ENCODE measurements at places on chromosomes 1 and 21. TPM values are rescaled to one million over a fixed set of nuclear protein-coding genes. Genes with fewer than 3 reads are reported as not detected.

DNA sequence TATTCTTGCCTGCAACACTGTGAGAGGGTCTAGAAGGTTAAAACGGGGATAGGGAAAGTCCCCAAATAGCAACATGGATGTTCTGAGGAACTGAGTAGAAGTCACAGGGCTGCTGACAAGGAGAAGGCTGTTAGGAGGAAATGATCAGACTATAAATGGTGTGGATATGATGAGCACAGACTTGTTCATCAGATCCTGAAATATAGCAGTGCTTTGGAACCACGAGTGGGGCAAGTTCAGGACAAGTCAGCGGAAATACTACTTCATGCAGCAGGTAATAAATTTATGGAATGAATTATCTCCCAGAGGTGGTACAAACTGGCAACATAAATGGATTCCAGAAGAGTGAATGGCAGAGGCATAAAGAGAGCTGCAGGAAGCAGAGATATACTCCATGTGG is 3.2 kb upstream of the KIAA0040 start:
- no peak for DNase-seq

The SLAMF6 gene
- not detected for polyA plus RNA-seq

- DNase-seq = no peak
Measured at GRCh38 chr1:206472886-206473285, 2.6 kb downstream of the IKBKE start.

The PRELP gene
- polyA plus RNA-seq = 2.8 TPM

DNA sequence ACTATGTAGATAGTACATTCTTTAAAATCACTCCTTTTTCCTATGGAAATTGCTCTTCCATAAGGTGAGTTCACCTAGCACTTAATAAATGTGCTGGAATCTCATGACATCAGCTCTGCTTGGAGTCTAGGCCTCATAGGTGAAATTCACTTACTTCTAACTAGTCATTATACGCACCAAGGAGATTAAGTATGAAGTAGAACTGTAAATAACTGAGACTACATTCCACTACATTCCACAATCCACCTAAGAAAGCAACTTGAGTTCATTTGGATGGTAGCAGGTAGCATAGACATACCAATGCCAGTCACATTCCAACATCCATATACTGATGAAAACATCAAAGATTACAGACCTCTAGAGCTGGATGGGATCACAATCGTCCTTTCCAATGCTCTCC is 64.3 kb downstream of the NIBAN1 start:
- DNase-seq = no peak

The GJC2 gene
- polyA plus RNA-seq = 0.92 TPM

DNA sequence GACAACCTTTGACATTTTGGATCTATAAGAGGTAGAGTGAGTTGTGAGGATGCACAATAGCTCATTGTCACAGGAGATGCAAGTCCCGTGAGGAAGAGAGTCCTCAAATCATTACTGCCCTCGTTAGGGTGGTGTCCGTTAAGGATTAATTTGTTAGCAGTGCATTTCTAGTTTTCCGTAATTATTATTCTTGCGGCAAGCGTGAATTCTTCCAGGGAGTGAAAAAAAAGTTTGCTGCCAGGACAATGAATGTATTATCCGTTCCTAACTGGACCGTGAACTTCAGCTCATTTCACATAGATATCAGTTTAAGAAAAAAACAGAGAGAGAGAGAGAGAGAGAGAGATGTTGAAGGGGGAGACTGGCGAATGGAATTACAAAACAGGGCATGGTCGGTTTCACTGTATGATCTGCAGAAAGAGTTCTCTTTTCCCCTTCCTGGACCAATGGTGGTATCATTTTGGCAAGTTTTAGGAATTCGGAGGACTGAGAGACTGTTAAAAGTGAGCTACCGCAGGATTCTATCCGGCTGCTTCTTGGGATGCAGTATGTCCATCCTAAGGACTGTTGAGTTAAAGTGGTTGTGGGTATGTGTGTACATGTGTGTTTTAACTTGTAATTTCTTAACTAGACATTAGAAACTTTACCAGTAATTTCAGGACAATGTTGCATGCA is 216.0 kb upstream of the NFIA start:
- no peak for DNase-seq

DNA sequence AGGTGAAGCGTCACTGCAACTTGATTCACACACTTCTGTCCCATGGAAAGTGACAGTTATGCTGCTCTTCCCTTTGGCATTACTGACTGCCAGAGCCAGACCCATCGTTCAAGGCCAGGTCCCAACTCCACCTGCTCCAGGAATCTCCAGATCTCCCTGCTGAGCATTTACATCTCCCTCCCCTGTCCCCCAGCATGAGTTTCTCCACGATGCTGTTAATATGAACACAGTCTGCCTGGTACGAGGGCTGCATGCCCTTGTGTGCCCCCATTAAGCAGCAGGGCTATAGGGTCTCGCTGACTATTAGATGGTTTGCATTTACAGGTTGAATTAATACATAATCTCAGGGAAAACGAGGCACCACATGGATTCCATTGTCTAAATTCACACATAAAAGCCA is 4.3 kb downstream of the F3 start:
- DNase-seq = no peak

The TNFRSF18 gene
- polyA plus RNA-seq = not detected

GRCh38 chr21:26782747-26783146 is 62.5 kb downstream of the ADAMTS1 start:
- DNase-seq = no peak

The FBLIM1 gene
- polyA plus RNA-seq = 254 TPM

The KCNE2 gene
- polyA plus RNA-seq = not detected

The SPRR1A gene
- polyA plus RNA-seq = not detected

DNA sequence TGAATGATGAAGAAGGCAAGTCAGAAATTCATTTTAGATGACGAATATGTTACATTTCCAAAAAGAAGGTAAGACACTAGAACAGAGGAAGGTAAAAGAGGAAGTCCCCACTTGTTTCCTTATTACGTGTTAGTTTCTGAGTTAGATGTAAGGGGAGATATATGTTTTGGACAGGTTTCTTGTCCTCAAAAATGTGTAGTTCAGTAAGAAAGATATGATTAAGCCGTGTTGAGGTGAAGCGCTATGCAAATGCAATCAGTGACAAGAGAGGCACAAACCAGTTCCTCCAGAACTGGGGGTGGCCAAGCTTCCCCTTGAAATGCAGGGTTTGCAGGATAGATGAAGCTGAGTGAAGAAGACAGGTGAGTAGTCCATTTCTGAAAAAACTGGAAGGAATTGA is 293.3 kb upstream of the RUNX1 start:
- no peak for DNase-seq

GRCh38 chr1:42938645-42939615 is 19.7 kb downstream of the SLC2A1 start:
- DNase-seq = no peak

- no peak for DNase-seq
Measured at GRCh38 chr1:71899881-71900280, 382.5 kb downstream of the NEGR1 start.

DNA sequence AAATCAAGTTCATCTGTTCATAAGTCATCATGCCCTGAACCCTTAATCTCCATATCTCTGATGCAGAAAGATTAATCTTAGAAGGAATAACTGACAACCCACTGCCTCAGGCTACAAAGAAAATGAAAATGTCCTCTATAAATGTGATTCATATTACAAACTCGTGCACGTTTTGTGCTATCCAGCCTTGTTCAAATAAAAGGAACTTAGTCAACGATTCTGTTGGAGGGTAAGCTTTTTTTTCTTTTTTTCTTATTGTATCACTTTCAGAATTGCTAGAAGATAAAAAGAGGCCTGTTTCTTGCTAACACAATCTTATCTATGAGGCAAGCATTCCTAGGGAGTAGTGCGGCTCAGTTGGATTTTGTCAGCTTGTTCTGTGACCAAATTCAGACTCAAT is 228.4 kb downstream of the TM2D1 start:
- peak; percentile 61 for DNase-seq

GRCh38 chr1:162192306-162192678 is 122.8 kb downstream of the NOS1AP start:
- no peak for DNase-seq

- DNase-seq = no peak
Measured at GRCh38 chr1:189237008-189237407, 1240.7 kb downstream of the BRINP3 start.

DNA sequence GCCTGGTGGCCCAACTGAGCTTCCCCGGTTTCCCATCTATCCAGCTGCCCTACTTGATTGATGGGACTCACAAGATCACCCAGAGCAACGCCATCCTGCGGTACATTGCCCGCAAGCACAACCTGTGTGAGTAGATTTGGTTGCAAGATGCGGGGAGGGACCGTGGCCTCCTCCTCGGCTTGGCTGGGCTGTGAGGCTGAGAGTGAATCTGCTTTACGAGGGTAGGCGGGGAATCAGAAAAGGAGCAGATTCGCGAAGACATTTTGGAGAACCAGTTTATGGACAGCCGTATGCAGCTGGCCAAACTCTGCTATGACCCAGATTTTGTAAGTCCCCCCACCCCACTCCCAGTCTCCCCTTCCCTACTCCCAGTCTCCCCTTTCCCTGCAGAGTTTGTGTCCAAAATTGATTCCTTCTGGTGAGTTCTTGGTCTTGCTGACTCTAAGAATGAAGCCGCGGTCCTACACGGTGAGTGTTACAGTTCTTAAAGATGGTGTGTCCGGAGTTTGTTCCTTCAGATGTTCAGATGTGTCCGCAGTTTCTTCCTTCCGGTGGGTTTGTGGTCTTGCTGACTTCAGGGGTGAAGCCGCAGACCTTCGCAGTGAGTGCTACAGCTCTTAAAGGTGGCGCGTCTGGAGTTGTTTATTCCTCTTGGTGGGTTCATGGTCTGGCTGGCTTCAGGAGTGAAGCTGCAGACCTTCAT is 1.5 kb downstream of the GSTM2 start:
- no peak for DNase-seq

DNA sequence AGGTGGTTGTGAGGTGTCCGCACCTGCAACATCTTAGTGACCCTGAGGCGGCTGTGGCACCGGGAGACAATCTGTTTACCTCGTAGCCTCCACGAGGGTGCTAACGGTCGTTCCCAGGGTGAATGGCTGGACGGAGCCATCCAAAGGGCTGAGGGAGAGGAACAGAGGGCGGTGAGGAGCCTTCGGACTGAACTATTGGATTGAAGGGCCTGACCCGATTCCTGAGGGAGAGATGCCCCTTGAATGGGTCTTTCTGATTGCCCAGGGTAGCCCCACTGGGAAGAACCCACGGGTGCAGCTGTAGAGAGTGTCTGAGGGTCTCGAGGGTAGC is 2.3 kb downstream of the NR5A2 start:
- no peak for DNase-seq

The LCE2B gene
- not detected for polyA plus RNA-seq

GRCh38 chr1:160907976-160908375 is 23.0 kb upstream of the ITLN1 start:
- no peak for DNase-seq

Measured in BJ (cell line).